Fibroblast of skin of abdomen (primary cell): ENCODE measurements at places on chromosomes 3 and 15.
A peak's percentile ranks its signal among the peaks of the same experiment; 100 is the strongest.

DNA sequence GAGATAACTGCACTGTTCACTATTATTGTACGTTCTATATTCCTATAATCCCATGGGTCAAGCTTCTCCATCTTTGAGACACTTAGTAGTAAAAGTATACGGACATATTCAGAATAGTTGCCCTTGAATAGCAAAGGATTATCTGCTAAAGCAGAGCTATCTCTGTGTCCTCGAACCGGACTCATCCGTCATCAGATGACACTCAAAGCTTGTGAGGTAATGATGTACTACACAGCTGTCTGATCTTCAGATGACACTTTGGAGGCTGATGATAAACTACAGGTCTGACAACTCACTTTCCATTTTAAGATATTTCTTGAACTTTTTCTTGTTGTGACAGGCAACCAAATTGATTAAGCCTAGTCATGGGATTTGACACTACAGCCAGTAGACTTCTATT, 240.2 kb downstream of the SCAPER start:
- DNase-seq, result no peak

DNA sequence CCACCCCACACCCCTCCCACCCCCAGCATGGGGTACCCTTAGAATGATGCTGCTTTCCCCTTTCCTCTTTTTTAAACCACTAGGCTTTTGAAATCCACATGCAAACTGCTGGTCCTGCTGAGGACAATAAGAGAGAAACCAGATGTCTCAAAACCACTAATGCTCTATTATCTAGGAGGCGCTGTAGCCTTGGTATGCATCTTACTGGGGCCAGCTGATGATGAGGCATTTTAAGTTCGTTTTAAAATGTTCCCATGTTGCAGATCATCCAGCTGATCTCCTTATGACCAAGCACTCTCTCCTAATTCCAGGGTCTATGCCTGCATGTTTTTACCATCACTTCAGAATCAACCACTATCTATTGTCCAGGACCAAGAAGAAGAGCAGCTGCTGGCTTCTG, 1.3 kb downstream of the NME9 start:
- peak; percentile 27 for DNase-seq

GRCh38 chr15:68789534-68790241, 31.0 kb downstream of the ANP32A start:
- peak; percentile 92 for DNase-seq

GRCh38 chr3:38636881-38637280, 12.6 kb downstream of the SCN5A start:
- no peak for DNase-seq
